Prostate gland (tissue), 2 donors: ENCODE measurements at places on chromosomes 12 and 14. TPM values are rescaled to one million over a fixed set of nuclear protein-coding genes. Genes with fewer than 3 reads are reported as not detected.

Gene BBOF1
- 3.6 TPM for total RNA-seq

Gene MAP3K9
- total RNA-seq = 5.3 TPM

Gene ARHGAP9
- 13.6 TPM for total RNA-seq

Gene SLC8A3
- total RNA-seq = 0.62 TPM

Gene NOXRED1
- 3.5 TPM for total RNA-seq

Gene ZNF10
- total RNA-seq = 20.3 TPM

Gene STYK1
- total RNA-seq = 39.7 TPM

Gene SCYL2
- 63.7 TPM for total RNA-seq

Gene AMN
- 0.91 TPM for total RNA-seq

Gene ZBTB25
- 10.2 TPM for total RNA-seq

Gene SDR9C7
- total RNA-seq = 1.1 TPM

Gene NKX2-1
- not detected for total RNA-seq

Gene NELL2
- total RNA-seq = 7.2 TPM

Gene GPRC5D
- not detected for total RNA-seq

Gene MMP17
- total RNA-seq = 1.1 TPM

Gene ABCD4
- total RNA-seq = 33.4 TPM

Gene RNASE4
- 150 TPM for total RNA-seq

Gene IL31
- total RNA-seq = not detected

Gene CARMIL3
- total RNA-seq = 3.9 TPM

Gene EXOC3L4
- total RNA-seq = 0.27 TPM

Gene CACNA2D4
- total RNA-seq = 9.4 TPM

Gene NTS
- total RNA-seq = not detected

Gene TEX52
- total RNA-seq = 0.85 TPM

Gene MBD6
- 54.5 TPM for total RNA-seq

Gene PROX2
- not detected for total RNA-seq

Gene SLC38A4
- total RNA-seq = 1.3 TPM

Gene RERG
- total RNA-seq = 12.7 TPM

Gene LRP1
- total RNA-seq = 53.5 TPM

Gene PMCH
- total RNA-seq = not detected

Gene C14orf180
- total RNA-seq = 0.32 TPM

Gene NIN
- 14.3 TPM for total RNA-seq

Gene PIWIL1
- 16.2 TPM for total RNA-seq

Gene SCN8A
- 10.4 TPM for total RNA-seq

Gene SLC7A7
- total RNA-seq = 4.6 TPM

Gene PTPRR
- total RNA-seq = 0.32 TPM

Gene RNU4-1
- under 0.01 TPM for total RNA-seq

Gene CLEC14A
- total RNA-seq = 16.4 TPM

Gene FAM181A
- 3.1 TPM for total RNA-seq

Gene PKP2
- 35.2 TPM for total RNA-seq

Gene NDRG2
- total RNA-seq = 230 TPM

Gene AKAP6
- total RNA-seq = 9.9 TPM

Gene KLRK1
- total RNA-seq = 2.8 TPM

Gene CRIP1
- total RNA-seq = 4.2 TPM

Gene RABGGTA
- total RNA-seq = 45.5 TPM

Gene SSTR1
- 0.80 TPM for total RNA-seq

Gene TSPAN11
- total RNA-seq = 1.0 TPM

Gene FOXG1
- total RNA-seq = 1.6 TPM

Gene FAIM2
- total RNA-seq = 2.8 TPM

Gene RNFT2
- total RNA-seq = 4.7 TPM

Gene ADAMTS20
- not detected for total RNA-seq

Gene SERPINA12
- total RNA-seq = 0.82 TPM

Gene RAB2B
- 35.9 TPM for total RNA-seq

Gene NR1H4
- not detected for total RNA-seq

Gene DIP2B
- total RNA-seq = 56.3 TPM
